ENCODE measurements at places on chromosomes 2 and 18.
A peak's percentile ranks its signal among the peaks of the same experiment; 100 is the strongest.

DNA sequence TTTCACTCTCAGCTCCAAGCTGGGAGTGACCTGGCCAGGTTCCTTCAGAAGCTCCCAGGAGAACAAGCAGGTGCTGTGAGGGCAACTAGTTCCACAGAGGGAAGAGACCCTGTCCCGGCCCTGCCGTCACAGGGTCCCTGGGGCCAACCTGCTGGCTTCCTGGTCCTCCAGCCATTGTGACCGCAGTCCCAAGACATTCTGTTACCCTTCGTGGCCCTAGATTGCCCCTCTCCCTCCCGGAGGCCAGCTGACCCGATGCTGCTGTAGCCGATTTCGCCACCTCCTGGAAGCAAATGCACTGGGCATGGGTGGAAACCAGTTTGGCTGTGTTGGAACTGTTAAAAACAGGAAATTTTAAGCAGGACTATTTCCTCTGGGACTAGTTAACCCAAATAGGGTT, 55.4 kb downstream of the EPAS1 start:
- DNase-seq = no peak

GRCh38 chr2:190759749-190760213, 110.9 kb downstream of the NAB1 start:
- DNase-seq = peak; percentile 87

GRCh38 chr2:216343221-216343980, 28.9 kb downstream of the MARCHF4 start:
- peak; percentile 50 for DNase-seq

DNA sequence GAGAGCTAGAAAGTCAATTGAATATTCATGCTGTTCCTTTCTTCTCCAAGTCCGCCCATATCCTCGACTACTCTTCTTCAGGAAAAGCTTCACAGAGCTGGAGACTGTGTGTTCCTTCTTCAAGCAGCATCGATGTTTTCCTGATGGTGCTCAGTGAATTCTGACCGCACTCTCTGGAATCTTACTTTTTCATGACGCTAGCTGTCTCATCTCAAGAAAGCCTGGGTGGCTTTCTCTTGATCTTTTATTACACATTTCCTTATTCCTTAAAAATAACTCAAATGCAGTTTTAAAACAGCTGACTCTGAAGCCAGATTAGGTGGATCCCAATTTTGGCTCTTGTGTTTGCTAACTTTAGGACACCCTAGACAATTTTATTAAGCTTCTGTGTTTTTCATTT, 1245.1 kb upstream of the LRRTM1 start:
- DNase-seq = no peak

DNA sequence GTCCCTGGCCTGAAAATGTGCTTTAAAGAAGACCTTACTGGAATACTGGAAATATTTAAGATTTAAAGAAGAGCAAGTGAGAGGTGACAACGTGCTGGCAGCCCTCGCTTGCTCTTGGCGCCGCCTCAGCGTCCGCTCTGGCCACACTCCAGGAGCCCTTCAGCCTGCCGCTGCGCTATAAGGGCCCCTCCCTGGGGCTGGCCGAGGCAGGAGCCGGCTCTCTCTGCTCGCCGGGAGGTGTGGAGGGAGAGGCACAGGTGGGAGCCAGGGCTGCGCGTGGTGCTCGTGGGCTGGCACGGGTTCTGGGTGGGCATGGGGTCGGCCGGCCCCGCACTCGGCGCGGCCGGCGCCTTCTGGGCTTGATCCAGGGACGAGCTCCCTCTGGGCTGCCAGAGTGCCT, 2.9 kb upstream of the COQ10B start:
- DNase-seq = no peak

- no peak for DNase-seq
Measured at GRCh38 chr2:170905864-170906263, 23.2 kb upstream of the GORASP2 start.

DNA sequence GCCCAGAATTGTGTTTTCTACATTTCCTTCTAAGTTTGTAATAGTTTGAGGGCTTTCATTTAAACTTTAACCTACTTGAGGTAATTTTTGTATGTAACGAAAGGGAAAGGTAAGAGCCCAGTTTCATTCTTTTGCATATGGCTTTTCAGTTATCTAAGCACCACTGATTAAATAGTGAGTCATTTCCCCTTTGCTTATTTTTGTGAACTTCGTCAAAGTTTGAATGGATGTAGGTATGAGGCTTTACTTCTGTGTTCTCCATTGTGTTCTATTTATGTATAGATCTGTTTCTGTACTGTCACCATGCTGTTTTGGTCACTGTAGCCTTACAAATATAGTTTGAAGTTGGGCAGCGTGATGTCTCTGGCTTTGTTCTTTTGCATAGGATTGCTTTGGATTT, 944.8 kb upstream of the CNTNAP5 start:
- no peak for DNase-seq

DNA sequence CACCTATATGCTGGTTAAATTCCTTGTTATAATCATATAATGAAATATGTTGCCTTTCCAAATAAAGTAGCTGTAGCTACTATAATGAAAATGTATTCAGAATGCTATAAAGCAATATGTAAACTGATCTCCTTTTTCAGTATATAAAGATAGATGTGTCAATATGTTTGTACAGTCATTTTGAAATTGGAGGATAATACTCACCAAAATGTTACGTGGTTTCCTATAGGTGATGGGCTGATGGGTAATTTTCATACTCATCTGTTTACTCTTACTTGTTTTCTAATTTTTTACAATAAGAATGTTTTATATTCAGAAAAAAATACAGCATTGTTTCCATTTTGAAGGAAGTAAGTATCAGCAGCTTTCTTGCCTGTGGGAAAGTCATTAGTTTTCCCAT, 70.2 kb downstream of the PRKRA start:
- no peak for DNase-seq

- no peak for DNase-seq
Measured at GRCh38 chr2:96245609-96246390, 20.0 kb downstream of the TMEM127 start.

DNA sequence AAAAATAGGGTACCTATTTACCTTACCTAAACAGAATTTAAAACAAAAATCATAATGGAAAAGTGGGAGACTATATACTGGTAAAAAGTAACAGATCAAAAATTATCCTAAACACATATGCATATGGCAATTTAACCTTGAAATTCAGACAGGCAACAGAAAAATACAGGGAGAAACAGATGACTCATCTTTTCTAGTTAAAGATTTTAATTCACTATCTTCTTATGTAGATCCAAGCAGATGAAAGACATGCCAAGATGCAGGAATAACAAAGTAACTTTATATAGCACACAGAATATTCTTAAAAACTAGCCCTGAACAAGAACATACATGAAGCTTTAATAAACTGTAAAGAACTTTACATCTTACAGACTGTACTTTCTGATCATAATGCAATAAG, 30.9 kb downstream of the PRPF40A start:
- no peak for DNase-seq

- DNase-seq = no peak
Measured at GRCh38 chr2:220191031-220191430, 563.6 kb downstream of the SLC4A3 start.

DNA sequence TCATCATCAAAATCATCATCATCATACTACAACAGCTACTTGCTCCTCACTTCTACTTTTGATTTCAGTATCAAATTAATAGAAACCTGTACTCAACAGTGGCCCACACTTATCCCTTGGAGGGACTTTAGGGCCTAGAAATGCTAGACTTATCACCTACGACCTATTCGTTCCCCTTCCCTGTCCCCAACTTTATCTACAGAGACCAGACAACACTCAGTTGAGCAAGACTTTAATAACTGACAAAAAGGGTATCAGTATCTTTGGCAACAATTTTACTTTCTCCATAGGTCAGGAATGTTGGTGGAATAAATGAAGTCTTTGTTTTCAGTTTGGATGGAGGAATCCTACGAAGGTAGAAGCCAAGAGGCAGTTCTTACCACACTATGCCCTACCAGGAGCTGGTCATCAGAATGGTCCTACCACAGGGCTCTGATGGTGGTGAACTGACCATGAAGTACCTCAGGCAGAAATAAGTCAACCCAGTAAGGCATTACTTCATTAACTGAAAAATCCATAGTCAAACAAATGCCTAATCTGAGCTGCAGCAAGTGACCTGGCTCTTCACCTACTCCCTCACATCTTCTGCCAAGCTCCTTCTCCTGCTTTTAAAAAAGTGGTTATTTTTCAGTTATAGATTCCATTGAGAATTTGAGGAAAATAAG, 26.6 kb downstream of the MBD2 start:
- no peak for DNase-seq

GRCh38 chr18:48320639-48320945, 88.6 kb downstream of the ZBTB7C start:
- DNase-seq = no peak

DNA sequence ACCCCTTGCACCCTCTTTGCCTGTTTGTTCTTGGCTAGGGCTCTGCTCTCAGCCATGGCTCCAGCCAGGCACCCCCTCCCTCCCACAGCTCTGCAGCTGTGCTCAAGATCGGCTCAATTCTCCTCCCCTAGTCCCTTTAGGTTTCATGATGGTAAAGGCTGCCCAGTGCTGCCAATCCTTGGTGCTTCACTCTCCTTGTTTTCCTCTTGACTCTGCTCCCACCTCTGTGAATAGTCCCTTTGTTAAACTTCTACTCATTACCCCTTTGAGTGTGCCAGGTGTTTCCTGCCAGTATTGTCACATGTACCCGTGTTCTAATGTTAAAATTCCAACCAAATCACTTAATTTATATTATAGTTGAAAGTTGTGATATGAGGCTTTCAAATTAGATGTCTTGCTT, 101.0 kb upstream of the CERS6 start:
- DNase-seq = no peak

DNA sequence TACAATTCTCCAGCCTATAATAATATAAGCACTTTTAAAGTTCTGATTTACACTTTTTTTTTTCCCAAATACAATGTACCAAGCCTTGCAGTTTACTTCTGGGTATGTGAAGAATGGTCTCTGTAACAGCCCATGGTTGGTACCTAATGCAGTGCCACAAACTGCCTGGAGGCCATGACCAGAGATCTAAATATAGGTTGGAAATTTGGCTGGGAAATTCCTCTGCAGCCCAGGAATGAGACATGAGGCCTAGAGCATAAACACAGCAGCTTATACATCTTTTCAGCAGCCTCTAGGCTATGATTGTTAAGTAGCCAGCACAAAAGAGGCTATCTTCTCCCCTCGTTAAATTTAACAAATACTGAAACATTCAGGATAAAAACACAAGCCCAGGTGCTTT, 432.0 kb upstream of the FAM98A start:
- DNase-seq = no peak

DNA sequence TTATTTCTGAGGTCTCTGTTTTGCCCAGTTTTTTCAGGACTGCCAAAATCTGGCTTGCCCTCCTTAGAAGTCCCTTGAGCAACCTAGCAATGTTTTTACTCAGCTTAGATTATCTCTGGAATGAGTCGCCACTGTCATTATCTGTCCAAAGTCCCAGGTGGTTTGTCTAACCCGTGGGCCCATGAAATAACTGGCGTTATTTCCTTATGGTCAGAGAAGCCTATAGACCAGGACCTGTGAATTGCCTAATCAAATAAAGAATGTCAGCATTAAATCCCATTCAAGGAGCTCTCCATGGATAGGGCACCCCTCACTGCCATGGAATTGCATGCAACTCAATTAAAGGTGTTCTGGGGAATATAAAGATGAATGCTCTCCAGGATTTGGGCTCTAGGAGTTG, 373.9 kb downstream of the SETBP1 start:
- no peak for DNase-seq

GRCh38 chr2:56801214-56801613, 617.4 kb downstream of the CCDC85A start:
- DNase-seq = no peak

GRCh38 chr18:10047237-10047636, 133.4 kb downstream of the VAPA start:
- DNase-seq = no peak

- peak; percentile 49 for DNase-seq
Measured at GRCh38 chr2:26011990-26012856, 21.7 kb upstream of the RAB10 start.

- no peak for DNase-seq
Measured at GRCh38 chr2:148817210-148817708, 57.8 kb upstream of the KIF5C start.

GRCh38 chr18:63836456-63836855, 51.0 kb upstream of the SERPINB2 start:
- no peak for DNase-seq

- no peak for DNase-seq
Measured at GRCh38 chr2:165575044-165575615, 105.6 kb downstream of the CSRNP3 start.

DNA sequence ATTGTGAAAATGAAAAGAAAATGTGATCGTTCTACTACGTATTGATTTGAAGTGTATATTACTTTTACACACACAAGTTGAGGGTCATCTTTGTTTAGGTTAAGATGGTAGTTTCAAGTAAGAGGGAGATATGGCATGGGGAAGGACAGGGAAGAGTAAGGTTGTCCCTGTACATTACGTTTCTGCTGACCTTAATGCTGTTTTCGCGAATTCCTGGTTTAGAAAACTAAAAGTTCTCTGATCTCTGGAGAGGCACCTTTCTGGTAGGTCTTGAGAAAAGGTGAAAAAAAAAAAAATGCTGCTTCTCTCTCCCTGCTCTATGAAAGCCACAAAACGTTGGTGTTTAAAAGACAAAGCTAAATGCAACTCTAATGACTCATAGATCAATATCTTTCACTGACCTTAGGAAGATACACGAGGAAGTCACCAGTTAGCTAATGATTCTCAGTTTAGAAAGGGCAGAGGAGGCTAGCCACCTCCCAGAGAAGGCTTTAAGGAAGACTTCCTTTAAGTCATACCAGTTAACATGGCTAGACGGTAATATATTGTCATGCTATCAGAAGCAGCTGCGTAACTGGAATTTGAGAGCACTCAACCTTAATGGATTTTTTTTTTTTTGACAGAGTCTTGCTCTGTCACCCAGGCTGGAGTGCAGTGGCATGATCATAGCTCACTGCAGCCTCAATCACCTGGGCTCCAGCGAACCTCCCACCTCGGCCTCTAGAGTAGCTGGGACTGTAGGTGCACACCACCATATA, 13.2 kb downstream of the TXNDC2 start:
- DNase-seq = no peak

- no peak for DNase-seq
Measured at GRCh38 chr2:191369034-191369433, 123.8 kb downstream of the MYO1B start.

DNA sequence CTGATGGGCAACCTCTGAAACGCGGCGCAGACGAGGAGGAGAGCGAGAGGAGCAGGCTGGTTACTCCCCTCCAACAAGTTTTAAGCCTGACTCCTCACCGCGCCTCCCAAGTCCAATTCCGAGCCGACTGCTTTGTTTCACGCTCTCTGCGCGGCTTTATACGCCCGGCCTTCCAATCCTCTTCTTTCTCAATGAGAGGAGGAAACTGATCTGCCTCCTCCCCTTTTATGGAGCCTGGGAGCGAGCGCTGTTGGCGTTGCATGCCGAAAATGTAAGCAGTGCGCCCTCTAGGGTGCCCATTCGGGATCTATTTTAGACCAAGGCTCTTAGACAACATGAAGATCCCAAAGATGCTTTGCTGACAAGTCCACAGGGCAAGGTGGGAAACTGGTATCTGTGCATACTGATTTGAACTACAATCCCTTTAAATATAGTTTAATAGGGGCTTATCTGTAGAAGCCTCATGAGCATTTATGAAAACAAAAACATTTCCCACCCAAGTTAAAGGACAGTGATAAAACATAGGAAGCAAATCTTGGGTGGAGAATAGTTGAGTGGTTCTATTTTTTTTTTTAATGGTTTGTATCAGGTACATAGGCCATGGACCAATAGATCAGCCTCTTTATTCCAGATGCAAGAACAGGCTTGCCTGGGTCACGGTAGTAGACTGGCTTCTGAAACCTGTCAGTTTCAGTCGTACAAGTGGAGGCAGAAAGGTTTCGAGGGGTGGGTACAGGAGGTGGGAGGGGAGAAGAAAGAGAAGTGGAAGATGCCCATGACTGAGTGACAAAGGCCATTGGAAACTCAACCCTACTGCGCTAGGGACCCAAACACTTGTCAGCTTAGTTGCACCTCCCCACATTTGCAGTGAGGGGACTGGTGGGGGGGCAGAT, at the start of gene RND3:
Gene RND3 (minus strand): TSS at position 131 of the 893 bp plus-strand sequence. CDS start 250 bp downstream, outside the sequence.
- DNase-seq = peak; percentile 99

Measured in fibroblast of gingiva (primary cell).